Vagina (tissue), 2 donors: ENCODE measurements at places on chromosomes 2 and 18. TPM values are rescaled to one million over a fixed set of nuclear protein-coding genes. Genes with fewer than 3 reads are reported as not detected.

GRCh38 chr18:70822117-70822516, 533.3 kb downstream of the SOCS6 start:
- H3K4me3 ChIP-seq = no peak overlapping the region
- DNase-seq = no peak
- no peaks in the 10 kb centered on the region for H3K27me3 ChIP-seq
- H3K27ac ChIP-seq = no peak overlapping the region
- no peaks in the 10 kb centered on the region for H3K36me3 ChIP-seq
- H3K4me1 ChIP-seq = no peaks in the 10 kb centered on the region

- H3K27ac ChIP-seq = no peak overlapping the region
- peak overlapping the region; percentile 34 for H3K4me3 ChIP-seq
- H3K4me1 ChIP-seq = peaks cover 8% of the 10 kb centered on the region
- no peaks in the 10 kb centered on the region for H3K36me3 ChIP-seq
- no peak for DNase-seq
Observed at GRCh38 chr2:27095745-27096651, 9.4 kb downstream of the KHK start.

DNA sequence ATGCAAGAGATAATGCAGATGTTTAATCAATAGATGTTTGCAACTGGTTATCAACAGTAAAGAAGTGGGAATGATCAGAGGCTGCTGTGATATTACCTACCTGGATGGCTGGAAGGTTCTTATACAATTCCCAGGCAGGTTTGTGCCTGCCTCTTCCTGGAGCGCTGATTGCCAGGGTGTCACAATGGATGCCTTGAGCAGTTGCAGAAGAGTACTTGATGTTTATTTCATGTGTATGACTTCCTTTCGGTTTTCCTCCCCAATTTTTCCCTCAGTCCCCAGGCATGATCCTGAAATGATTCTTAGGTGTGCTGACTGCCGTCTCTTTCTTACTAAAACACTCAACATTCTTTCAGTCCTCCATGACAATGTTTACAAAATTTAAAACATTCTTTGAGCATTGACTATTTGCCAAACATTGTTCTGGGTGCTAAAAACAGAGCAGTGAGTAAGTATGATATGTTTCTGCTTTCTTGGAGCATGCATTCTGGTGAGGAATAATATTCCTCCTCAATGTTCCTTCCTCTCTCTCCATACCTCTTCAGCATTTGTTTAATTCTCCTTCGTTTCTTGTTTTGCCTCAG, 416.6 kb upstream of the TRIB2 start:
- H3K36me3 ChIP-seq = no peaks in the 10 kb centered on the region
- no peak for DNase-seq
- no peaks in the 10 kb centered on the region for H3K27me3 ChIP-seq
- H3K4me1 ChIP-seq = no peaks in the 10 kb centered on the region
- no peak overlapping the region for H3K27ac ChIP-seq

DNA sequence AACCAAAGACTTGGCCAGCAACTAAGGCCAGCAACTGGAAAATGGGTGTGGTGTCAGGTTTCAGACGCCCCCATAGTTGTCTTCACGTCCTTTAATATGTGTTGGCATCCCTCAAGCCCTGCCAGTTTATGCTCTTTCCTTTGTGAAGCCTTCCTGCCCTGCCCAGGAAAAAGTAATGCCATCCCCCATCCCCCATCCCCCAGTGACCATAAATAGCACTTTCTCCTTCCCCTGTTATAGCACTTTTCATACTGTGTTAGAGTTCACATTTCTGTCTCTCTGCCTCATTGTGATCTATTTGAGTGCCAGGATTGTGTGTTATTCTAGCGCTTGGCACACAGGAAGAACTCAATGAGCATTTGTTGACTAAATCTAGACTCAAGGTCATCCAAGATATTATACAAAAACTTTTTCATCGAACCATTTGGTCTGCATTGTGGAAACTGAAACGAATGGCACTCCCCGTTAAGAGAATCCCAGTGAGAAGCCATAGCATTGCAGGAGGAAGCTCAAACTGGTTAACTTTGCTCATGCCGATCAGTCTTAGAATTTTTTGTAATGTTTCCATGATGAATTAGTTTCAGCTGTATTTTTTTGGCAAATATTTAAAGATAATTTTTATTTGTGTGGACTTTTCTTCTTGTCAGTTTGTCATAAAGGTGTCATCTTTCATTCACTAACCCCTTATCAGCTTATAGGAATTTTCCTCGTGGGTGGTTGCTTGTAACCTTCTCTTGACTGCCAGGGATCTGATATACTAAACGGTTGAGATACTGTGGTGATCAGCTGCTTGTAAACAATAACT, 15.7 kb downstream of the CRIM1 start:
- DNase-seq = no peak
- no peaks in the 10 kb centered on the region for H3K36me3 ChIP-seq
- peaks cover 82% of the 10 kb centered on the region for H3K4me1 ChIP-seq

GRCh38 chr2:238294393-238295143, 6.2 kb upstream of the PER2 start:
- H3K36me3 ChIP-seq = no peaks in the 10 kb centered on the region
- H3K27ac ChIP-seq = no peak overlapping the region
- H3K4me3 ChIP-seq = no peak overlapping the region
- no peaks in the 10 kb centered on the region for H3K27me3 ChIP-seq
- peaks cover 20% of the 10 kb centered on the region for H3K4me1 ChIP-seq
- no peak for DNase-seq

DNA sequence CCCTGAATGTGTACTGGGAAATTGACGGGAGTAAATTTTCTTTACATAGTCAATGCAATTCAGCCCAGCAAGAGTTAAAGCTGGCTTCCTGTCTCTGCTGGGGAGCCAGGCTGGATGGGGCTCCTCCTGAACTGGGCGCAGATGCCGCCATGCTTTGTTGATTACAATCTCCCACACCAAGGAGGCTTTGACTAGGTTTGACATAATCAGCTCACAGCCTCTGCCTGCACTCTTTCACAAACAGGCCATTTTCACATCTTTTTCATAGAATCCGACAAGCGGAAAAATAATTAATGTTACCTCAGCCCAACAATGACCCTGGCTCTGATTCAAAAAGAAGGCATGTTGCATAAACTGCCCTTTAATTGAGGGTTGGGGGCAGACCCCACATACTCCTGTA, 54.3 kb downstream of the FOXI3 start:
- H3K4me1 ChIP-seq = no peaks in the 10 kb centered on the region
- DNase-seq = peak; percentile 67
- no peaks in the 10 kb centered on the region for H3K36me3 ChIP-seq
- no peaks in the 10 kb centered on the region for H3K27me3 ChIP-seq
- H3K27ac ChIP-seq = no peak overlapping the region
- H3K4me3 ChIP-seq = no peak overlapping the region

DNA sequence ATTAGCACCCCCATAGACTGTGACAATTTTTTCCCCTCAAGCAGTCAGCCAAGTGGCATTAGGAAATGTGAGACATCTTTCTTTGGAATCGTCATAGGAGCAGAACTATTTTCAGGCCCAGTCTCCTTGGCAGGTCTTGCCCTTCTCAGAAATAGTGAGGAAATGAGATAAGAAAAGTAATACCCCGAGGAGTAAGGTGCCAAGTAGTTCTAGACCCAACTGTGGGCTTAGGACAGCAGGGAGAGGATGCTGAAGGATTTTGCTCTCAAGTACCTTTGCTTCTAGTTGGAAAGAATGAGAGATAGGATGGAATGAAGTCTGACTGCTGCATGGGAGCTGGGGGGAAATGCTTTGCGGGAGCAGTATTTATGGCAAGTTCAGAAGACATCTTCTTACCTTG, 31.8 kb downstream of the PRKCE start:
- DNase-seq = no peak
- no peak overlapping the region for H3K4me3 ChIP-seq
- H3K27ac ChIP-seq = no peak overlapping the region
- H3K27me3 ChIP-seq = no peaks in the 10 kb centered on the region
- H3K36me3 ChIP-seq = no peaks in the 10 kb centered on the region
- peaks cover 31% of the 10 kb centered on the region for H3K4me1 ChIP-seq

GRCh38 chr2:10283106-10284062, 19.3 kb upstream of the HPCAL1 start:
- H3K27ac ChIP-seq = no peak overlapping the region
- no peaks in the 10 kb centered on the region for H3K36me3 ChIP-seq
- DNase-seq = no peak
- peaks cover 24% of the 10 kb centered on the region for H3K4me1 ChIP-seq
- H3K4me3 ChIP-seq = no peak overlapping the region

- no peaks in the 10 kb centered on the region for H3K36me3 ChIP-seq
- DNase-seq = no peak
- no peak overlapping the region for H3K4me3 ChIP-seq
- H3K4me1 ChIP-seq = no peaks in the 10 kb centered on the region
Observed at GRCh38 chr2:241417626-241418025, 61.5 kb downstream of the FARP2 start.

DNA sequence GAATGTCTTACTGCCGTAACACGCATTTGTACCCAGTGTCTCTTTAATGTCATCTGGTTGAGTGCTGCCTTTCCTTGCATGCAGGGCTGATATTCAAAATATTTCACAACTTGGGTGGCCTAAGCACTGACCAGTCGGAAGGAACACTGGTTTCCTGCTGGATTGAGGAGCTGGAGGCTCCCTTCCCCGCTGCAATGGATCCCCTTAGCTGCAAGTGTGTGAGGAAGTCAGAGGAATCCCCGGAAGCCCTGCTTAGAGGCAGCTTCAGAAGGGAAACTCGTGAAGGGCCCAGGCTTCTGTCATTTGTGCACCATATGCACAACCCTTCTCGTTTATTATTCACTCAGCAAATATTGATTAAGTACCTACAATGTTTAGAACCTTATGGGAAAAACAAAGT, 33.2 kb upstream of the SP3 start:
- no peak for DNase-seq
- H3K27ac ChIP-seq = peak overlapping the region; percentile 65
- no peaks in the 10 kb centered on the region for H3K27me3 ChIP-seq
- H3K4me1 ChIP-seq = peaks cover 23% of the 10 kb centered on the region

- H3K36me3 ChIP-seq = no peaks in the 10 kb centered on the region
- DNase-seq = no peak
- no peak overlapping the region for H3K4me3 ChIP-seq
- no peaks in the 10 kb centered on the region for H3K27me3 ChIP-seq
Observed at GRCh38 chr2:43559391-43560230, 36.2 kb downstream of the THADA start.

DNA sequence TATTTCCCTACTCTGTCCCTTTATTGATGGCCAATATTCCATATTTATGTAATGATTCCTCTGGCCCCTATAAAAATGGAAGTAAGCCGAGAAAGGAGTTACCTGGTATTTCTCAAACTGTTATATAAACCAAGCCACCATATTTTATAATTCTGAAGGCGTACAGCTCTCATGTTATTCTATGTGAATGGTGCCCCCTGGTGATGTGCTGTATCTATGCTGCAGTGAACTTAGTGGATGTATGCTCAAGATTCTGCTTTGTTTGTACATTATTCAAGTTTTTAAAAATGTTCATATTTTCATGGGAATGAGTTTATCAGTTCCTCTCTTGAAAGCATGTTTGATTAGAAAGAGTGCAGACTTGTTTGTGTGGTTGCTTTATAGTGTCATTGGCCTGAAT, 194.5 kb upstream of the LRRTM1 start:
- H3K27me3 ChIP-seq = no peaks in the 10 kb centered on the region
- no peak overlapping the region for H3K4me3 ChIP-seq
- DNase-seq = no peak
- no peak overlapping the region for H3K27ac ChIP-seq
- no peaks in the 10 kb centered on the region for H3K4me1 ChIP-seq

DNA sequence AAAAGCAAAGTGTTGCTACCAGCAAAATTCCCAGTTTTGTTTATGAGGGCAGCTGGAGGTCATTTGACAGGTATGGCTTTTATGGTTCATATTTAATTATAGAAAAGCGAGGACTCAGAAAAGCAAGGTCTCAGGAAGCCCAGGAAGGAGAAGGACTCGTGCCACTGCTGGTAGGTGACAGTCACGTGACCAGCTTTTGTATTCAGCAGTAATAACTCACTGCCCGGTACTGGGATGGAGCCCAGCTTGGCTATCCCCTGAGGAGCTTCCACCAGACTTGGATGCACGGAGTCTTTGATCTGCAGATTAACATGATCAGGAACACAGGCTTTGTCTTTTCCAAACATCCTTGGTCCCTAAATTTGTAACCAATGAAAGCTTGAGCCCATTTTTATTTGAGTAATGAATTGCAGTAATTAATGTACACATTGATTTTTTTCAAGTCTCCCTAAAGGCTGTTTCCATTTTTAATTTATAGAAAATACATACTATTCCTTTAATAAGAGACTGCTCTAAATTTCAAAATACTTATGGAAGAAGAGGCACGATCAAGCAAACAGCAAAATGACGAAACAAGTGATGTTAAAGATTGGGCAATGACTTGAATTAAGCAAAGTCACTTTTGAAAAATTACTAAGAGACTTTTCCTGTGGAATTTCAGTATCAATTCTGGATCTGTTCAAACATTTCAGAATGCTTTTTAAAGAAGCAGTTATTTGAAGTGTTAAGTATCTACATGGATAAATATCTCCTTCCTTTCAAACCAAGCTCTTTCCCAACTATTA, 251.7 kb upstream of the HNRNPA3 start:
- H3K36me3 ChIP-seq = no peaks in the 10 kb centered on the region
- H3K4me3 ChIP-seq = no peak overlapping the region
- no peaks in the 10 kb centered on the region for H3K27me3 ChIP-seq
- H3K27ac ChIP-seq = no peak overlapping the region
- H3K4me1 ChIP-seq = no peaks in the 10 kb centered on the region

GRCh38 chr2:71129114-71129901, 721 bp downstream of the MCEE start:
- no peaks in the 10 kb centered on the region for H3K36me3 ChIP-seq
- peak overlapping the region; percentile 93 for H3K4me3 ChIP-seq
- H3K27me3 ChIP-seq = no peaks in the 10 kb centered on the region
- DNase-seq = no peak
- peaks cover 48% of the 10 kb centered on the region for H3K4me1 ChIP-seq

- peak; percentile 58 for DNase-seq
- H3K27me3 ChIP-seq = no peaks in the 10 kb centered on the region
- H3K4me3 ChIP-seq = no peak overlapping the region
- H3K4me1 ChIP-seq = peaks cover 4% of the 10 kb centered on the region
- H3K36me3 ChIP-seq = no peaks in the 10 kb centered on the region
- H3K27ac ChIP-seq = no peak overlapping the region
Observed at GRCh38 chr2:23065936-23066335, 319.0 kb upstream of the KLHL29 start.

- H3K27me3 ChIP-seq = no peaks in the 10 kb centered on the region
- DNase-seq = no peak
- H3K4me3 ChIP-seq = no peak overlapping the region
- no peak overlapping the region for H3K27ac ChIP-seq
- H3K4me1 ChIP-seq = peaks cover 6% of the 10 kb centered on the region
Observed at GRCh38 chr2:138183705-138184104, 219.4 kb downstream of the HNMT start.

- no peak overlapping the region for H3K4me3 ChIP-seq
- no peaks in the 10 kb centered on the region for H3K36me3 ChIP-seq
- no peaks in the 10 kb centered on the region for H3K27me3 ChIP-seq
- H3K4me1 ChIP-seq = peaks cover 42% of the 10 kb centered on the region
- DNase-seq = no peak
Observed at GRCh38 chr2:36380624-36381481, 25.3 kb downstream of the CRIM1 start.

The DNAH7 gene
- 0.49 TPM for total RNA-seq

The KCNIP3 gene
- 27.5 TPM for total RNA-seq

The GPBAR1 gene
- 8.1 TPM for total RNA-seq

The C1GALT1C1L gene
- total RNA-seq = 1.2 TPM

The MROH2A gene
- not detected for total RNA-seq

The CREB1 gene
- total RNA-seq = 27.3 TPM

The VWA3B gene
- not detected for total RNA-seq

The DAPL1 gene
- 101 TPM for total RNA-seq
